ENCODE measurements at places on chromosomes 11 and 22. TPM values are rescaled to one million over a fixed set of nuclear protein-coding genes. Genes with fewer than 3 reads are reported as not detected.

- H3K27me3 ChIP-seq = no peaks in the 10 kb centered on the region
- no peak overlapping the region for H3K4me3 ChIP-seq
- DNase-seq = no peak
- H3K4me1 ChIP-seq = peaks cover 6% of the 10 kb centered on the region
- H3K36me3 ChIP-seq = no peaks in the 10 kb centered on the region
These were observed 1.6 kb upstream of the DDX10 start for GRCh38 chr11:108663154-108663877.

GRCh38 chr11:119167933-119168332 lies 592 bp upstream of the NLRX1 start:
- H3K27me3 ChIP-seq = no peaks in the 10 kb centered on the region
- no peak overlapping the region for H3K4me3 ChIP-seq
- no peaks in the 10 kb centered on the region for H3K36me3 ChIP-seq
- no peak for DNase-seq
- H3K27ac ChIP-seq = no peak overlapping the region

- H3K4me1 ChIP-seq = no peaks in the 10 kb centered on the region
- no peaks in the 10 kb centered on the region for H3K27me3 ChIP-seq
- no peak for DNase-seq
- no peaks in the 10 kb centered on the region for H3K36me3 ChIP-seq
- H3K4me3 ChIP-seq = no peak overlapping the region
These were observed 18.9 kb upstream of the HEPHL1 start for GRCh38 chr11:94002226-94002625.

The LRRC56 gene
- 9.1 TPM for total RNA-seq

The DSCAML1 gene
- 0.14 TPM for total RNA-seq

The LRRC55 gene
- 0.23 TPM for total RNA-seq

All from prostate gland (tissue), 2 donors.